ENCODE measurements at places on chromosomes 4 and X. TPM values are rescaled to one million over a fixed set of nuclear protein-coding genes. Genes with fewer than 3 reads are reported as not detected.

The ARAP2 gene
- total RNA-seq = 34.1 TPM

The TKTL2 gene
- 0.11 TPM for total RNA-seq

The MAGEA2 gene
- not detected for total RNA-seq

The CHIC1 gene
- 30.1 TPM for total RNA-seq

The GRIA3 gene
- 6.0 TPM for total RNA-seq

The PPP2R2C gene
- total RNA-seq = 3.0 TPM

The NDUFA1 gene
- total RNA-seq = 87.9 TPM

DNA sequence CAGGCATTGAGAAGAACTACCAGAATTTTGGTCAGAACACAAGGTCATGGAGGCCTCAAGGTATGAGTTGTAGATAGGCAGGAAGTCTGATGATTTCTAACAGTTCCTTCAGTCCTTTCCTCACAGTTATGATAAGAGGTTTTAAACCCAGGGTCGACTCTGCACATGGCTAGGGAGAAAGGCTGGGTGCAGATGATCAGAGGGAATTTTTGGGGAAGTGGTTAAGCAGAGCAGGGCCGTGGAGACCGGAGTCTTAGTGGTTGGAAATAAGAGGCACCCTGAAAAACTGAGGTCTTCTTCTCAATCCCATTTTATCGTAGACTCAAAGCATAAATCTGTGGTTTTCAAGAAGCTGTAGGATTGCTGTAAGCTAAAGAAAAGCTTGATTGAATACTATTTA lies 118.5 kb upstream of the ANK2 start:
- no peak for DNase-seq

GRCh38 chrX:27446423-27446822 lies 16.7 kb downstream of the PPP4R3C start:
- no peak for DNase-seq

GRCh38 chr4:181127171-181127570 lies 1116.0 kb upstream of the TENM3 start:
- no peak for DNase-seq
